ENCODE measurements at places on chromosomes 2 and 18. TPM values are rescaled to one million over a fixed set of nuclear protein-coding genes. Genes with fewer than 3 reads are reported as not detected.

Gene DNAJC5G
- not detected for total RNA-seq

Gene HRH4
- 0.48 TPM for total RNA-seq

Gene SP140
- total RNA-seq, result 8.2 TPM

Gene HOXD3
- not detected for total RNA-seq

Gene TUBA4B
- 0.72 TPM for total RNA-seq

Gene SCG2
- total RNA-seq, result 90.3 TPM

Measured in umbilical cord (tissue), 2 donors.